ENCODE measurements at places on chromosomes 7 and 10. TPM values are rescaled to one million over a fixed set of nuclear protein-coding genes. Genes with fewer than 3 reads are reported as not detected.

The SFTPA1 gene
- total RNA-seq, result not detected

The ERLIN1 gene
- total RNA-seq, result 33.9 TPM

GRCh38 chr7:6160191-6160623 is 112.2 kb downstream of the CYTH3 start:
- no peak overlapping the region for H3K27ac ChIP-seq
- no peaks in the 10 kb centered on the region for H3K27me3 ChIP-seq
- DNase-seq, result peak; percentile 65
- peaks cover 59% of the 10 kb centered on the region for H3K36me3 ChIP-seq
- H3K4me3 ChIP-seq, result no peak overlapping the region

The NAT16 gene
- total RNA-seq, result not detected

The MYO1G gene
- under 0.01 TPM for total RNA-seq

- no peaks in the 10 kb centered on the region for H3K36me3 ChIP-seq
- no peaks in the 10 kb centered on the region for H3K27me3 ChIP-seq
- peaks cover 20% of the 10 kb centered on the region for H3K4me1 ChIP-seq
- no peak for DNase-seq
These were observed 19.6 kb downstream of the ANXA11 start for GRCh38 chr10:80185578-80186299.

All from IMR-90 (cell line).